Activated T-helper 1 cell treated with anti-CD3 and anti-CD28 coated beads, Interleukin-12 subunit alpha, Interleukin-12 subunit beta, Interleukin-2, Interleukin-4 antibody, amounts not matched to agents 30 ng/mL and 10 ng/mL and 1 ng/mL, durations not matched to agents 14 hours and 24 hours and 36 hours (primary cell): ENCODE measurements at places on chromosomes 2 and 18. TPM values are rescaled to one million over a fixed set of nuclear protein-coding genes. Genes with fewer than 3 reads are reported as not detected.

DNA sequence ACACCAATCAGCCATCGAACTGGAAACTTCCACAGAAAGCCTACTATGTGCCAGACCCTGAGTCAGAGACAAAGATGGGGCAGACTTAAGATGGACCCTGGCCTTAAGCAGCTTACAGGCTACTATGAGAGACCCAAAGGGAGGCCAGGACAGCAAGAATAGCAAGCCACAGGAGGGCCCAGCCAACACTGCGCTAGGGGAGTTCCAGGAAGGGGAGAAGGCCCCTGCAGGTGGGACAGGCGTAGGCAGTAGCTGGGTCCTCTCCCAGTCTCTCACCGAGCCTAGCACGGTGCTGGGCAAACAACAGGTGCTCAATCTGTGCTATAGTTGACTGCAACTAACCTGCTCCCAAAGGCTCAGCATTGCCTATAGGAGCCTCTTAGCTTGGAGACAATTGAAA is 136.2 kb downstream of the CLIP4 start:
- DNase-seq: no peak

- DNase-seq: no peak
Measured at GRCh38 chr2:171963198-171963597, 36.6 kb upstream of the METAP1D start.

DNA sequence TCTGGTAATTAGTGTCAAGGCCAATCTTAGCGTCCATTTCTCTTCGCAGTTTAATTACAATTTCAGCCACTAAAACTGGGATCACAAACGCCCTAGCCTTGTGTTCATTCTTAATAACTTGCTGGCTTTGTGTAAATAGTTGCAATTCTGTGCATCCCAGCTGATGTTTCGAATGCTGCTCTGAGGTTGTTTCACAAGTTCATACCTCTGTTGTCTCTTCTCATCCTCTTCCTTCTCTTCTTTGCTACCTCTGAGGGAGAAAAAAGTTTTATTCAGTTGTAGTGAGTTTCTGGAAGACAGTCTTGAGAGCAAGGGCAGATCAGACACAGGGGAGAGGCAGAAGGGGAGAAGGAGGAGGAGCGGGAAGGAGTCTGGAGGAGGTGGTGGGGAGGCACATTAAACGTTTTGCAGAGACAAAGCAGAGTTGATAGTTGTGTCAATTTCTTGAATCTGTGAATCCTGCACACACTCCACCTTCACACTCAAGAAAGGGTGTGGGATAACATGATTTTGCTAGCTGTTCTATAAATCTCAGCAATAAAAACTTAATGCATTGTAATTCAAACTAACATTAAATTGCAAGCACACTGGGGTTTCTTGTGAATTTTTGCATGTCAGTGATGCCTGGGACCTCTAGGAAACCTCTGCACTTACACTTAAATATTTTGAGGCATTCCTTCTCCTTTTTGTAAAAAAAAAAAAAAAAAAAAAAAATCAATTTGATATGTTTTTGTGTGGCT is 6.8 kb downstream of the MEIS1 start:
- DNase-seq: no peak

HES6 gene
- 10.3 and 11.2 TPM in 2 replicates for total RNA-seq

DNA sequence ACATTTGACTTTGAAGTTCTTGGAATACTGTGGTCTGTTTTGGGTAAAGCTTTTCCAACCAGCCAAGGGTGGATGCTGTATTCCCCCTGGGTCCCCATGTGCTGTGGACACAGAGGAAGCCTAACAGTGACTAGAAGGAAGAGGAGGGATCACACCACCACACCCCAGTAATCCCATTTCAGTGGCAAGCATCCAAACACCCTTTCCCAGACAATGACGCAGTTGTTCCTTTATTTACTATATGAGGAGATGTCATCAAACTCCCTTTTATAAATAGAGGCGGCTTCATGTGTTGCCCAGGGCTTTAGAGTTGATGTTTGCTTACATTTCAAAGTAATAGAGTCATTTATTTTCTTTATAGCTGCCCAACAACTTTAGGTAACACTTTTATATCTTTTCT is 959.4 kb upstream of the GYPC start:
- DNase-seq: no peak

DNA sequence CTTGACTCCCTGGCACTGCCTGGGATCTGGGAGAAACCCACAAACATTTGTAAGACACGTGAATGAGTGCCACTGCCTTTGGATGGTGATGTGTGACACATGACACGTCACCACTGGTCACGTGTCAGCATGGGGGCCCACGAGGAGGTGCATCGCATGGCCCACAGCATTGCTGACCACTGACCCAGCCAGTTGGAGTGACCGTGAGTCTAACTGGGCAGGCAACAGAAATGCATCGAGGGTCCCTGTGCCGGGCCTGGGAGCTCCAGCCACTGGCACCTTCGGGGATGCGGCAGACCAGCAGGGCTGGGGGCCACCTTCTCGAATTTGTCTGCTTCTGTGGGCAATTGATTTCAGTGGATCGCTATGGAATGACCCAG is 121.9 kb upstream of the HDAC4 start:
- no peak for DNase-seq

- DNase-seq: no peak
Measured at GRCh38 chr2:59875836-59876235, 677.6 kb downstream of the BCL11A start.

- no peak for DNase-seq
Measured at GRCh38 chr2:235734688-235735231, 240.9 kb downstream of the AGAP1 start.

RAB6C gene
- 0.07 TPM in 1 of 2 replicates, not detected in the other for total RNA-seq

GRCh38 chr18:51132256-51132935 is 65.1 kb downstream of the MEX3C start:
- no peak for DNase-seq

- peak; percentile 41 for DNase-seq
Measured at GRCh38 chr2:24972315-24972961, 683 bp upstream of the DNAJC27 start.

SERPINB2 gene
- total RNA-seq: not detected in 2 replicates

- DNase-seq: no peak
Measured at GRCh38 chr2:20352581-20353216, 2.1 kb upstream of the PUM2 start.

DNA sequence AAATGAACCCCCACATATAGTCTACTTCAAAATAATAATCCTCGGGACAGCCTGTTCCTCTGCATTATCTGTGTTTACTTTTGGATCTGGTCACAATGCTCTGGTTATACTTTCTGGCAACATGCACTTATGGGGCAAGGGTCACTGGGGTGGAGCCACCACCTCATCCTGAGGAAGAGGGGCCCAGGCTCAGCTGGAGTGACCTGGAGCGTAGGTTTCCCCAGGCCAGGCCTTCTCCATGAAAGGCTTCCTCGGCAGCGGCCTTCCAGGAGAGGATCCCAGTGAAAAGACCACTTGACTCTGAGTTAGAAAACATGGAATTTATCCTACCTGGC is 237.4 kb downstream of the SETBP1 start:
- no peak for DNase-seq

UBE2F gene
- total RNA-seq: 121 TPM in 2 replicates

DNA sequence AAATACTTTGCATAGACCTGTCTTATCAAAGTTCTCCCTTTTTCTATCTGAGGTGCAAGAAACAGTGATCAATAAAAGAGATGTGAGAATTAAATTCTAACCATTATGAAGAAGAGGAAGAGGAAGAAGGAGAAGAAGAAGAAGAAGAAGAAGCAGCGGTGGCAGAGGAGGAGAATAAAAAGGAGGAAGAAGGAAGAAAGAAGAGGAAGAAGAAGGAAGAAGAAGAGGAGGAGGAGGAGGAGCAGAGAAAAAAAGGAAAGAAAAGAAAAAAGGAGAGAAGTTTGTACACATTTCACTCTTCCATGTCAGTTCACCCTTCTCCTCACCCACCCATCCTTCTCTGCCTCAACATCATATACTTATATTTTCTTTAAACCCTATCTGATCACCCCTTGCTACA is 68.4 kb downstream of the METTL4 start:
- no peak for DNase-seq

DNA sequence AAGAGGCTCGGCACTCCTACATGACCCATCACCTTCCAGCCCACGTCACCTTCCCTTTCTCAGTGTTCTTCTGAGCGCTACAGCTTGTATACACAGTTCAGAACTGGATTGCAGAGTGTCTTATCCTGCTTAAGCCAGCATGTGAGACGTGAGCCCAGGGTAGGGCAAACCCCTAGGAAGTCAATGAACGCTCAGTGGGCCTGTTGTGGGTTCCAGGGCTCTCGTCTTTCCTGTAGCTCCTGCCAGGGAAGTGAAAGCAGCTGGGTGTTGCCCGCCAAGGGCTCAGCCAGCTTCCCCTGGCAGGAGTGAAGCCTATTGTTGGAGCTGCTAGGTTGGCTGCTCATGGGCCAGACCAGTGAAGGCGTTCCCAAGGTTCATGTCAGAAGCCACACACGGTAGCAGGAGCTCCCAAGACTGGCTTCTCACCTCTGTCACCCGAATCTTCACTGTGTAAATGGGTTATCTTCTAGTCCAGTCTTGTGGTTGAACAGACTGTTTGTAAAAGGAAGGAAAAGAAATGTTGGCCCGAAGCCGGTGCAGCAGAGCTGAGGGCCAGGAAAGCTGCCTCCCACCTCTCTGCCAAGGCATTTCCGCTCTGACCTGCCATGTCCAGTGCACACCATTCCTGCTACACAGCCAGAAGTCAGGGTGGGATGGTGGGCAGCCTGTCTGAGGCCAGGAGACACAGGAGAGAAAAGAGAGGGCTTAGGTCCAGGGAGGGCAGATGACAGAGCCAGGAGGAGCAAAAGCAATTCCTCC is 69.6 kb upstream of the RMDN2 start:
- no peak for DNase-seq

DNA sequence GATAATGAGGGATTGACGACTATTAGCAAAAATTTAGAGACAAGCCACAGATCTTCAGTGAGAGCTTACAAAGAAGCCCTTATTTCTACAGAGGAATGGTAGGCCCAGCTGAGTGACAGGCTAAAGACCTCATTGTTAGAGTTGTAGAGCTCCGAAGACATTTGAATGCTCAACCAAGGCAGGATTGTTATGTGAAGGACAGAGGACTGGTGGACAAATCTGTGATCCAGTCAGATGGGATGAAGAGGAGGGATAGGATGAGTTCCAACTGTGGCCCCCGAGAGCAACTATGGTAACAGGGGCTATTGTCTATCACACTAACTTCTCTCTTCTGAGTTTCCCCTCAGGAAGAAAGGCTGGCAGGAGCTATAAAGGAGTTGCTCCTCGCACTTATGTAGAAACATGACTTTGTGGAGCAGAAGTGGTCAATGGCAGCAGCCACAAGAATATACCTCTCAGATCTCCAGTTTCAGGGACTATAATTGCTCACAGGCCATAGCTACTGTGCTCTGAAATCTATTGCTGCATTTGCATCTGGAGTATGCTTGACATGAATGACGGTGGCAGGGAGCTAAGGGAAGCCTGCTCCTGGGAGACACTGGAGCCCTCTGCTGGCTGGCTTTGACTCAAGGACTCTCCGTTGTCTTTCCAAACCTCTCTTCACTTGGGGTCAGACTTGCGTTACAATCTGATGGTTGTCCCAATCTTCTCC is 50.3 kb upstream of the GREB1L start:
- DNase-seq: no peak

GRCh38 chr2:144475569-144476275 is 44.2 kb downstream of the ZEB2 start:
- DNase-seq: no peak

UNC50 gene
- 41.4 and 43.0 TPM in 2 replicates for total RNA-seq

DNA sequence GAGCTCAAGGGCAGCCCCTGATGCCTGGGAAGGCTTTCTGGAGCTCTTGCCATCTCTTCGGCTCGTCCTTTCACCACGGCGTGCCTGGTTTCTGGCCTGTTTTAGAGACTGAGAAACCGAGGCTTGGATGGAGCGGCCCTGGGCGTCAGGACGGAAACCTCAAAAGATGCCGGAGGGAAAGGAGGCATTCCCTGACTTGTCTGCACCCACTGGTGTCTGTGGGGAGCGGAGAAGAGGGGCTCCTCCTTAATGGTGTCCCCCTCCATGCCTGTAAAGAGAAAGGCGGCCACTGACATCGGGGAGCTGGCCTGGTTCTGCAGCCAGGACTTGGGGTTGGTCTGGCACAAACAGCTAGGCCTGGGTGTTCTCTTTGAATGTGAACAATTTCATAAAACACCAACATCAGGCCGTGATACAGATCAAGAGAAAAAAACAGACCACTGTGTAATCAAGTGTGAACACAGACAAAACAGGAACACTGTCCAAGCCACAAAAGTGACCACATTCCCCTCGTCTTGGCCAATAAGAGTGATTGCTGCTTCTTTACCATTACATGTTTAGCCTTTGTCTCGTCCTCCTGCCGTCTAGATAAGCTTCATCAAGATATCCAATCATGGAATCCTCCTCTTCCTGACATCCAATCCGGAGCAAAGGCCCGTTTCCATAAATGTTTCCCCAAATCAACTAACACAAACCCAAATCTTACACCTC is 633 bp upstream of the ILKAP start:
- DNase-seq: no peak

NCOA1 gene
- 28.7 and 30.0 TPM in 2 replicates for total RNA-seq

DNA sequence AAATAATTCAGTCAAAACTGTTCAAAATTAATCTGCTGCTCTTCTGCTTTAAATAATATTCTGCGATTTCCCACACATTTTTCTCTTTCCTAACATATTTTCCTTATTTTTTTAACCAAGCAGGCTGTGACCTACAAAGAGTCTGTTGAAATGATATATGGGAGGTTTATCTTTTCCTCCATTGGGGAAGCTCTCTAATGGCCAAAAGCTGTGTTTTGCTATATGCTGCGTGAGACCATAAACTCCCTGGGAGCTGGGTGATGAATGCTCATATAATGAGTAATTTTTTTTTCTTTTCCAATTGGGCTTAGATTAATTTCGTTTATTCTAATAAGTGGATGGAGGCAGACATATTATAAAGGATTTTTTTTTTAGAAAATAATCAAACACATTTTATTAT is 72.2 kb upstream of the MAP2 start:
- no peak for DNase-seq

PIEZO2 gene
- total RNA-seq: not detected in 2 replicates

GRCh38 chr18:43794363-43794762 is 517.1 kb upstream of the SYT4 start:
- no peak for DNase-seq

IGFBP5 gene
- total RNA-seq: not detected in 2 replicates

GRCh38 chr18:40606996-40607395 is 1348.0 kb upstream of the PIK3C3 start:
- DNase-seq: no peak

AMER3 gene
- total RNA-seq: not detected in 2 replicates

GRCh38 chr2:72619626-72620025 is 206.2 kb downstream of the EXOC6B start:
- DNase-seq: no peak

- no peak for DNase-seq
Measured at GRCh38 chr2:41711736-41712135, 336.1 kb upstream of the PKDCC start.

KCNJ3 gene
- not detected in 2 replicates for total RNA-seq

- DNase-seq: peak; percentile 33
Measured at GRCh38 chr2:241637795-241638660, 535 bp downstream of the ATG4B start.

GPBAR1 gene
- 0.54 and 0.78 TPM in 2 replicates for total RNA-seq

GRCh38 chr2:206846981-206847834 is 81.8 kb downstream of the FASTKD2 start:
- DNase-seq: no peak

WDR43 gene
- 188 and 190 TPM in 2 replicates for total RNA-seq

- DNase-seq: no peak
Measured at GRCh38 chr18:58438958-58439300, 190.0 kb downstream of the ALPK2 start.
